ENCODE measurements at places on chromosomes 13 and 19.

GRCh38 chr19:38499532-38499931 is 66.0 kb downstream of the RYR1 start:
- no peak overlapping the region for H3K27ac ChIP-seq
- no peaks in the 10 kb centered on the region for H3K4me1 ChIP-seq
- H3K4me3 ChIP-seq = no peak overlapping the region
- no peak for DNase-seq

DNA sequence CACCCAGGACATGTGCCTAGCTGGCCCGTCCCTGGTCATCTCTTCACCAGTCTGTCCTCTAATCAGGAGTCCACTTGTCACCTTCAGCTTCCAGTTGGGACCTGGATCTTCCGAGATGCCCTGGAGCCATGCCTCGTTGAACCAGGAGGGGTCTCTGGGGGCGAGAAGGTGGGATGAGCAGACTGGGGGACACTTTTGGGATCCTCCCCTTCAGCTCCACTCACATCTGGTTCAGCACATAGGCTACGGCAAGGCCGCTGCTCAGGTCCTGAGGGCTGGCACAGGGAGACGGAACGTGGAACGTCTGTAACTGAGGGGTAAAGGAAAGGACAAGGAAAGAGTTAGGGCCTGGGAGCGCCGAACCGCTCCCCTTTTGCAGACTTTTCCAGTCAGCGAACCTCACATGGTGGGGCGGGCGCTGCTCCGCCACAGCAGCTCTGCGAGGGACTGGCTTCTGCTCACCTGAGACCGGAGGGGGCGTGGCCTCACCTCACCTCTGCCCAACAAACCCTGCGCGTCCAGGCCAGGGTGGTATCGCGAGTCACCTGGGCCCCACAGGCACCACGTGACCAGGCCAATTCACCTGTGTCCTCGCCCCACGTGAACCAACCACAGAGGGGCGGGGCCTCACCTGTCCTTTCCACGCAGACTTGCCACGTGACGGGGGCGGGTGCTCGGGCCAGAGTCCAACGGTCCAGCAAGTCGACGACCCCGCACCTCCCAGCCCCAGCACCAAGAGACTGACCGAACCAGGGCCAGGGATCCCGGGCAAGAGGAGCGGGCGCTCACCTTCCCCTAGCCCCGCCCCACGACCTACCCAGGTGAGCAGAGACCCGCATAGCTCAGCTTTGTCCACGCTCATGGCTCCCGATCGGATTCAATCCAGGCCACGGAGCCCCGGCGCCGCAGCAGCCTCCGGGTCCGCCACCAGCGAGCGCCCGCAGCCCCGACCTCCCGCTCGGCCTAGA is at the start of gene HOOK2:
TSS of gene HOOK2 (minus strand) at position 965 of the 968 bp plus-strand sequence. CDS start at position 862, 103 bp downstream.
- no peaks in the 10 kb centered on the region for H3K27me3 ChIP-seq
- peak within 1 kb of the TSS; percentile 51 for H3K4me3 ChIP-seq
- H3K36me3 ChIP-seq = no peaks in the 10 kb centered on the region
- peaks cover 38% of the 10 kb centered on the region for H3K4me1 ChIP-seq

- no peaks in the 10 kb centered on the region for H3K4me1 ChIP-seq
- no peak overlapping the region for H3K27ac ChIP-seq
- H3K4me3 ChIP-seq = no peak overlapping the region
- H3K36me3 ChIP-seq = no peaks in the 10 kb centered on the region
- no peak for DNase-seq
- H3K27me3 ChIP-seq = no peaks in the 10 kb centered on the region
Measured at GRCh38 chr13:89982407-89983095, 1364.9 kb upstream of the MIR17HG start.

DNA sequence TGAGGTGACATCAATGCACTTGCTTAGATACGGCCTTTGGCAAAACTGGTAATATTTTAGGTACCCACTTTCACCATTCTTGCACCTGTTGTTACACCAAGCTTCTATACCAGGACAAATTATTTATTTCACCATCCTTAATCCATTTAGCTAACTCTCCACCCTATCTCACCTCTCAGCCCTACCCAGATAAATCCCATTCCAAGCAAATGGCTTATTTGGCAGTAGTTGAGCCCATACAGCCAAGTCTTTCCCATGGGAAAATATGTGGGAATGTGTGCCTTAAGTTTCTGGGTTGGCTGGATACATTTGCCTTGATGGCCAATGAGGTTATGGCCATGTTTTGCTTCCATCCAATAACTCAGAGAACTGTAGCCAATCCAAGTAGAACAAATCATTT is 551.9 kb downstream of the GPC6 start:
- H3K4me1 ChIP-seq = no peaks in the 10 kb centered on the region
- no peak overlapping the region for H3K27ac ChIP-seq
- H3K4me3 ChIP-seq = no peak overlapping the region
- H3K36me3 ChIP-seq = no peaks in the 10 kb centered on the region

GRCh38 chr19:11323601-11324078 is 15.8 kb downstream of the RAB3D start:
- no peak overlapping the region for H3K4me3 ChIP-seq
- H3K36me3 ChIP-seq = peaks cover 8% of the 10 kb centered on the region
- no peaks in the 10 kb centered on the region for H3K27me3 ChIP-seq
- no peak for DNase-seq
- no peak overlapping the region for H3K27ac ChIP-seq
- peaks cover 11% of the 10 kb centered on the region for H3K4me1 ChIP-seq

- H3K4me3 ChIP-seq = peak overlapping the region; percentile 9
- H3K27me3 ChIP-seq = no peaks in the 10 kb centered on the region
- H3K27ac ChIP-seq = no peak overlapping the region
- H3K4me1 ChIP-seq = no peaks in the 10 kb centered on the region
- DNase-seq = no peak
- H3K36me3 ChIP-seq = no peaks in the 10 kb centered on the region
Measured at GRCh38 chr13:50422181-50423148, 407.2 kb downstream of the KCNRG start.

- no peak for DNase-seq
- no peaks in the 10 kb centered on the region for H3K4me1 ChIP-seq
- no peak overlapping the region for H3K27ac ChIP-seq
Measured at GRCh38 chr13:106418556-106418955, 116.9 kb downstream of the EFNB2 start.

GRCh38 chr13:47121092-47121763 is 224.4 kb upstream of the HTR2A start:
- no peak for DNase-seq
- no peak overlapping the region for H3K4me3 ChIP-seq
- H3K36me3 ChIP-seq = no peaks in the 10 kb centered on the region
- H3K27me3 ChIP-seq = no peaks in the 10 kb centered on the region
- no peak overlapping the region for H3K27ac ChIP-seq

- peaks cover 97% of the 10 kb centered on the region for H3K4me1 ChIP-seq
- H3K27ac ChIP-seq = peak overlapping the region; percentile 64
- DNase-seq = no peak
Measured at GRCh38 chr13:40592035-40592434, 74.4 kb downstream of the FOXO1 start.

GRCh38 chr13:33174931-33175330 is 110.6 kb downstream of the STARD13 start:
- peaks cover 5% of the 10 kb centered on the region for H3K27me3 ChIP-seq
- no peak overlapping the region for H3K4me3 ChIP-seq
- H3K27ac ChIP-seq = no peak overlapping the region

DNA sequence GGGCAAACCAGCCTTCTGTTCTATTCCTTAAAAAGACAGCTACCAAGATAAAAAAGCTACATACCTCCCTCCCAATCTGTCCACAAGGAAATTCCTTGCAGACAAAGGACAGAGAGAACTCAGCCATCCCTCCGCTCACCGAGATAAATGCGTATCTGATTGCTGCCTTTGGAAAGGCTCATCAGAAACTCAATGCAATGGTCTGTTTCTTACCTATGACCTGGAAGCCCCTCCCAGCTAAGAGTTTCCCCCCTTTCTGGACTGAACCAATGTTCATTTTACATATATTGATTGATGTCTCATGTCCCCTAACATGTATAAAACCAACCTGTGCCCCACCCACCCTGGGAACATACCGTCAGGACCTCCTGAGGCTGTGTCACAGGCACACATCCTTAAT is 11.6 kb downstream of the BTBD2 start:
- H3K36me3 ChIP-seq = peaks cover 15% of the 10 kb centered on the region
- no peaks in the 10 kb centered on the region for H3K27me3 ChIP-seq
- no peak overlapping the region for H3K4me3 ChIP-seq
- H3K27ac ChIP-seq = no peak overlapping the region

DNA sequence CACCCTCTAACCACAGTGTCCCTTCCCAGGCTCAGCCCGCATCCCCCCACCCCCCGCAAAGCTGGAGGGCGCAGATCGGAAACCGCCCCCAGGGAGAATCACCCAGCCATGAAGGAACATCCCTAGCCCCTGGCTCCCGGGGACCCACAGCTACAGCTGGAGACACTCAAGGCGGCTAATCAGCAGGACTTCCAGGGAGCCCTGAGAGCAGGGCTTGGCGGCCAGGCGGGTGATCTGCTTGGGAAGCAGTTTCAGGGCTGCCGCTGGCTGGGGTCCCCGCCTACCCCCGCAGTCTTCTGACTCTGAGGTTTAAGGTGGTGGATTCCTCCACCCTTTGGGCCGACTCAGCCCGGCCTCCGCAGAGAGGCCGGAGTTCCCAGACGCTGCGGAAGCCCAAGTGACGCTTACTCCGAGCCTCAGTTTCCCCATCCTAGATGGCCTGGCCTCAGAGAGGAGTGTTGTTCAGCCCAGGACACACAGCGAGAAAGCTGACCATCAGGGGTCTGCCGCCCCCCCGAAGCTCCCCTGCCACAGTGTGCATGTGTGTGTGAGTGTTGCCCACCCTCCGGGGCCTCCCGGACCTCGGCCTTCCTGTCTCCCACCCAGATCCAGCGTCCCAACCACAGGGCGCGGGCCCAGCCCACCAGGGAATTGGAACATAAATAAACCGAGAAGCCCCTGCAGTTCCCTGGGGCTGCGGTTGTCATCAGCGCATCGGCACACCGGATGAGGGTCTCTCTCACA is 9.8 kb downstream of the FUT6 start:
- H3K4me3 ChIP-seq = no peak overlapping the region
- H3K36me3 ChIP-seq = no peaks in the 10 kb centered on the region
- peaks cover 15% of the 10 kb centered on the region for H3K4me1 ChIP-seq
- DNase-seq = no peak

DNA sequence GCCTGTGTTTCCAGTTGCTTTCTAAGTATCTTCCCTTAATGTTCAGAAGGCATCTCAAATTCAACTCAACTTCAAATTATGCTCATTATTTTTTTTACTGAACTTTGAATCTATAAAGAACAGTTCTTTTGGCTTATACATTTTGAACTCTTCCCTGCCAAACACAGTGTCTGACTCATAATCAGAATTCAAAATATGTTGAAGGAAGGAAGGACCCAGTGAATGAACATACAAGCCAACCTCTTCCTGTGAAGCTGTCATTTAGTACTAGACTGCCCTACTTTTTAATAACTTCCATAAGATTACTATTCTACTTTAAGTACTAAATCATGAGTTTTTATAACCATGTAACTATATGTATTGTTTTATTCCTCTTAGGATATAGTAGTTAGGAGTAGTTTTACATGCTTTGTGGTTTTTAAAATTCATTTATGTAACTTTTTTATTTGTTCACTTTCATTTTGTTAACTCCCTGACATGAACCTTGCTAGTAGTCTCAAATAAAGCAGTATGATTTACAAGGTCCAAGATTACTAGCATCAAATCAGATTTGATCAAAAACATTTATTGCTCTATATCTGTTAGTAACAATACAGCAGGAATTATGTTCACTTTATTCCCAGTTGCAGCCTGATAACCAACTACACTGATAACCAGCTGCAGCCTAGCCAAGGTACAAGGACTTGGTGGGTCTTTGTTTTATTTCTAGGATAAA is 6.4 kb downstream of the NUDT15 start:
- H3K4me3 ChIP-seq = peak overlapping the region; percentile 51
- peak; percentile 72 for DNase-seq
- H3K27ac ChIP-seq = peak overlapping the region; percentile 58

- peaks cover 3% of the 10 kb centered on the region for H3K27me3 ChIP-seq
- H3K4me3 ChIP-seq = no peak overlapping the region
- peaks cover 15% of the 10 kb centered on the region for H3K4me1 ChIP-seq
- H3K27ac ChIP-seq = no peak overlapping the region
- no peak for DNase-seq
Measured at GRCh38 chr19:7861619-7862412, 12.4 kb downstream of the PRR36 start.

GRCh38 chr19:51448411-51449016 is 9.7 kb downstream of the SIGLEC8 start:
- H3K36me3 ChIP-seq = no peaks in the 10 kb centered on the region
- no peak overlapping the region for H3K4me3 ChIP-seq
- H3K4me1 ChIP-seq = peaks cover 10% of the 10 kb centered on the region
- no peaks in the 10 kb centered on the region for H3K27me3 ChIP-seq

- no peak overlapping the region for H3K27ac ChIP-seq
- H3K36me3 ChIP-seq = no peaks in the 10 kb centered on the region
- H3K27me3 ChIP-seq = no peaks in the 10 kb centered on the region
- H3K4me1 ChIP-seq = no peaks in the 10 kb centered on the region
Measured at GRCh38 chr13:82224806-82225205, 1657.5 kb downstream of the SLITRK1 start.

DNA sequence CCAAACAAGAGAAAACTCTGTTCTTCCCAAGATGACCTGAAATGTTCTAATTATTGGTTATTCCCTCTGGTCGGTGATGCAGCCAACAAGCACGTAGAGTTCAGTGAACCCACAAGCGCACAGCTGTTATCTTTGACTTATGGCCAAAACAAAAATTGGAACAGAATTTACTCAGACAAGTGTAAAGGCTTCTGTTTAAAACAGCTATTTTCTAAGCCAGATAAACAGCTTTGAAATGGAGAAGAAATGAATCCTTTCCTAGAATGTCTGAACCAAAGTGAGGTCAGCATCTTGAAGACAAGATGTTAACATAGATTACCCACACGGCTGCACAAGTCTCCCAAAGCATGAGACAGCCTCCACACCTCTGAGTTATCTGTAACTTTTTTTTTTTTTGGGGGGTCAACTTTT is 669.2 kb downstream of the DIAPH3 start:
- no peak overlapping the region for H3K4me3 ChIP-seq
- H3K36me3 ChIP-seq = no peaks in the 10 kb centered on the region
- no peaks in the 10 kb centered on the region for H3K27me3 ChIP-seq
- no peaks in the 10 kb centered on the region for H3K4me1 ChIP-seq
- DNase-seq = no peak

DNA sequence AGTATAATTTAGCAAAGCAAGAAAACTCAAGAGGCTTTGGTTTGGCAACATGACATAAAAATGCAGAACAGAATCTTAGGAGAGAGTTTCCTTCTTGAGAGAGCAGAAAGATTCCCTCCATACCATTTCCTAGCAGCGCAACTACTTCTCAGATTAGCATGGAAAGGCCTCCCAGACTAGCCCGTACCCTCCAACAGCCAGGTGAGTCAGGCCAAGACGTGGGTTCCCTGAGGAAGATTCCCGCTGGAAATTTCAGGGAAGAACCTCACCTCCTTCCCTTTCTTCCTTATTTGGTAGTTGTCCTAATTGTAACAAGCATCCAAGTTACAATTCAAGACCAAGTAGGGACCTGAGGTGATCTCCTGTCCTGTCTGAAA is 12.3 kb downstream of the COL4A2 start:
- H3K4me3 ChIP-seq = no peak overlapping the region
- no peaks in the 10 kb centered on the region for H3K36me3 ChIP-seq
- H3K27ac ChIP-seq = no peak overlapping the region
- DNase-seq = no peak
- peaks cover 2% of the 10 kb centered on the region for H3K27me3 ChIP-seq

GRCh38 chr13:91359631-91360030 is 12.1 kb downstream of the MIR17HG start:
- H3K27me3 ChIP-seq = no peaks in the 10 kb centered on the region
- peaks cover 13% of the 10 kb centered on the region for H3K36me3 ChIP-seq
- H3K4me3 ChIP-seq = no peak overlapping the region
